ENCODE measurements at places on chromosomes 5 and 9.

DNA sequence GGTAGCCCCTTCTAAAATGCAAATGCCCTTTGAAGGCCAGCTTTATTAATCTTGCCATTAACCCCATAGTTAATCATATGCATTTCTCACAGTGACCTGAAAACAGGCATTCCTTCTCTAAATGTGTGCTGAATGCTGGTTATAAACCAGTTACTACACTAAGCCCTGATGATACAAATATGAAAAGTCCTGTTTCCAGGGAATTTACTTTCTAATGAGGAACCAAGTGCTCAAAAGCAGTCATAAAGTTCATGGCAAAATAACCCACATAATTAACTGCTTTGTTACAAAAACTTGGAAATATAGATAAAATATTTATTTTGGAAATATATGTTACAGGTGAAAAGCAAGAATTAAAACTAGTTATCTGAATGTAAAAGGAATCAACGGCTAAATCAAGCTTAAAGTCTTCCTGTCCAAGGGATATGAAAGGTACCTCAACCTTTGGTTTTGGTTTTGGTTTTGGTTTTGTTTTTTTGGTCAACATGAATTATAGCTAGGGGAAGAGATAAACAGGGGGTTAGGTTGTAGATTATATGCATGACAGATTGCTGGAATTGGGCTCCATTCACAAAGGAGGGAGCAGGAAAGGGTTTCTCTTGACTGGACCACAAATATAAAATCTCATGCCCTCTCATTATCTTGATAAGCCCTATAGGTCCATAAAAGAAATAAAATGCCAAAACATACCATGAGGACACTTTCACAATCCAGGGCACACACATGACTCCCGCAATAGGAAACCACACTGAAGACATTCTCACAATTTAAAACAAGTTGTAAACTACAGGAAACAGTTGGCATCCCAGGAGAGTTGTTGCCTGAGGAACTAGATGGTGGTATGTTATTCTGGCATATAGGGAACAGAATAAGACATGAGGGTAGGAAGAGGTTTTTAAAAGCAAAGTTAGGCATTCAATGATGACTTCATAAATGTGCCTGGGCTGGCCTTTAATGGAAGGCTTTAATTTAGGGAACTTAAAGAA is 46.7 kb upstream of the MACIR start:
- DNase-seq = no peak

GRCh38 chr9:32899181-32899580 is 102.2 kb downstream of the APTX start:
- no peak for DNase-seq

DNA sequence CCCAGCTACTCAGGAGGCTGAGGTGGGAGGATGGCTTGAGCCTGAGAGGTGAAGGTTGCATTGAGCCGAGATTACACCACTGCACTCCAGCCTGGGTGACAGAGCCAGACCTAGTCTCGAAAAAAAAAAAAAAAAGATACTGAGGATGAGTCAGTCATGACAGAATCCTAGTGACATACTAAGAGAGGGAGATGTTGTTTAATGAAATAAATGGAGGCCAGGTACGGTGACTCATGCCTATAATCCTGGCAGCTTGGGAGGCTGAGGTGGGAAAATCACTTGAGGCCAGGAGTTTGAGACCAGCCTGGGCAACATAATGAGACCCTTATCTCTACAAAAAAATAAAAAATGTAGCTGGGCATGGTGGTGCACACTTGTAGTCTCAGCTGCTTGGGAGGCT is 107.2 kb downstream of the ZFAND5 start:
- no peak for DNase-seq

- DNase-seq = no peak
Observed at GRCh38 chr5:1202026-1202797, 817 bp downstream of the SLC6A19 start.

- DNase-seq = no peak
Observed at GRCh38 chr5:31948006-31948405, 226.1 kb downstream of the GOLPH3 start.

GRCh38 chr5:1104327-1105006 is 7.4 kb downstream of the SLC12A7 start:
- DNase-seq = peak; percentile 63

- no peak for DNase-seq
Observed at GRCh38 chr5:33212900-33213299, 227.9 kb upstream of the TARS1 start.

- DNase-seq = no peak
Observed at GRCh38 chr9:74366111-74366510, 131.0 kb upstream of the RORB start.

GRCh38 chr5:100828898-100829356 is 74.2 kb downstream of the ST8SIA4 start:
- no peak for DNase-seq

DNA sequence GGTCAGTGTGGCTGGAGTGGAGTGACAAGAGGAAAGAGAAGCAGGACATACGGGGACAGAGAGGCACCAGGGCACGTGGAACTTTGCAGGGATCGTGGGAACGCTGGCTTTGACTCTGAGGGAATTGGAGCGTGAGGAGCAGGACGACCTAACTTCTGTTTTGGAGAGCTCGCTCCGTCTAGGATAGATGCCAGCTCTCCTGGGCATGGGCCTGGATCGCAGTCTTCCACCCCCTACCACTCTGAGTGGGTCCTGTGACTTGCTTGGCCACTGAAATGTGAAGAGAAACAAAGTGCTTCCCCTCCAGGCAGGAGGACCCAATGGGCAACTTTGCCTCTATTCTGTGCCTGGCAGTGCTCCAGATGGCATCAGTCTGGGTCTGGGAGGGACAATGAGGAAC is 8.7 kb upstream of the SH3PXD2B start:
- no peak for DNase-seq

DNA sequence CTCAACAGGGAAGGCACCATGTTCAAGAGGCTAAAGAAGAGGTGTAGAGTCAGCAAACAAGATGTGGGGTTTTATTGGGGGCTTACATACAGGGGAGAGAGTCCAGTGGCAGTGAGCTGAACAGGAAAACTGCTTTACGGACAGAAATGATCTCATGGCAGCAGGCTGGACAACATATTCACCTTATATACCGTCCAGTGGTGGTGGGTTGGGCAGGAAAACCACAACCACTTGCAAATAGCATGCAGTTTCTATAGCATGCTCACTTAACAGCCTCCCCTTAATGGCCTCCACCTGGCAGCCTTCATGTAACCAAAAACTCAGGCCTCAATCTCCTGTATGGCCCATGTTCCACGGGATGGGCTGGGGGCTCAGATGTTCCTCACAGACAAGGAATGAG is 5.4 kb downstream of the TNFSF8 start:
- DNase-seq = no peak

DNA sequence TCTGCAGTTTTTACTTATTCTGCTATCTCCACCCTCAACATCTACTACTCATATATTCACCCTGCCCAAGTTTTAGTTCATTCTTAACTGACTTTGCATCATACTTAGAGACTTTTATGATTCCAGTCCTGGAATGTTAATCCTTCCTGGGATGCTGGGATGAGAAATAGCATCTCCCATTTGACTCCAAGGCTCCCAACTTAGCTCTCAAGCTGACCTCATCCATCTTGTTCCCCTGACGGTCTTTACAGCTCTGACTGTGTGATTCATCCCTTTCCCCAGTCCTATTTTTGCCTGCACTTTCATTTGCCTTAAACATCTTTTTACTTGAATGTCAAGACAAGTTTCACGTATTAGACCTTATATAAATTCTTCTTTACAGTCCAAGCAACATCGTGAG is 297.8 kb downstream of the EPB41L4A start:
- DNase-seq = no peak

- no peak for DNase-seq
Observed at GRCh38 chr9:27125936-27126335, 16.9 kb downstream of the TEK start.

- no peak for DNase-seq
Observed at GRCh38 chr5:151158287-151158661, 695 bp upstream of the ANXA6 start.
